ENCODE measurements at places on chromosomes 2 and 18.

DNA sequence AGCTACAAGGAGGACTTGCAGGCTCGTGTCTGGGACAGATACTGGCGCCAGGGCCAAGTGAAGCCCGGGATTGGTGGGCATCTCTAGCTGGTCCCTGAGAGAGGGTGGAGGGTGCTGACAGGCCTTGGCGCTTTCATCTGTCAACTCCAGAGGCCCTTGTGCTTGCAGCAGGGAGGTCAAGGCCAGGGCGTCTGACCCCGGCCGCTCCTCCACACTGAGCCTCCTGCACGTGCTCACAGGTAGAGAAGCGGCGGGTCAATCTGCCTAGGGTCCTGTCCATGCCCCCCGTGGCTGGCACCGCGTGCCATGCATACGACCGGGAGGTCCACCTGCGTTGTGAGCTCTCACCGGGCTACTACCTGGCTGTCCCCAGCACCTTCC, 9.5 kb downstream of the CAPN10 start:
- DNase-seq, result no peak

- no peak for DNase-seq
Observed at GRCh38 chr2:236257136-236257535, 7.1 kb downstream of the ASB18 start.

DNA sequence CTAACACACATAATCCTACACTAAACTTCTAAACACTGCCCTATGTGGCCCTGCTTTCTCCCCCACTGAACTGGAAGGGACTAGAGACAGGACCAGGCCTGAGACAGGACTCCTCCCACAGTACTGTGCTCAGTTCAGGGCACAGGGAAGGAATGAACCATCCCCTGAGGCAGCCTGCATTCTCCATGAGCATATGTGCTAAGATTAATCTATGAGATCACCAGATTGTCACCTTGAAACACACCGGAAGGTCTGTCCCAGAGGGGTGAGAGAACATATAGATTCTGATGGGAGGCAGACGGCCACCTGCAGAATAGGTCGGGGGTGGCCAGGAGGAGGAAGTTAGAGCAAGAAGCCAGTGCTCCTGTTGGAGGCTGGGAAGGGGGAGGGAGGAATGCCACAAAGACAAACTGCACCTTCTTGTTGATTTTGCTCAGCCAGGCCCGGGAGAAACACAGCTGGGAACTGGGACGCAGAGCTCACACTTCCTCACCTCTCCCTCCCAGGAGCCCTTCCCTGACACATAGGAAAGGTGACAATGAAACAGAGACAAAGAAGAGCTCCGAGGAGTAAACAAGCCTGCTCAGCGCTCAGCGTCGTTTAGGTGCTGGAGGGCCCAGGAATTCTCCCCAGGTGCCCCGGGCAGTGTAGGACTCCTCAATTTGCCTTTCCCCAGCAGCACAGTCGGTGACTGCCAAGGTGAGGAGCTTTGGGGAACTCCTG, 52.1 kb downstream of the ZBTB7C start:
- no peak for DNase-seq

- no peak for DNase-seq
Observed at GRCh38 chr2:160390544-160391455, 102.8 kb downstream of the RBMS1 start.
